Vagina (tissue), 2 donors: ENCODE measurements at places on chromosomes 2 and 18.
A peak's percentile ranks its signal among the peaks of the same experiment; 100 is the strongest.

GRCh38 chr2:62469548-62469947 is 36.4 kb downstream of the TMEM17 start:
- peaks cover 82% of the 10 kb centered on the region for H3K4me1 ChIP-seq
- H3K4me3 ChIP-seq: no peak overlapping the region
- H3K27ac ChIP-seq: no peak overlapping the region
- H3K27me3 ChIP-seq: no peaks in the 10 kb centered on the region
- DNase-seq: no peak
- no peaks in the 10 kb centered on the region for H3K36me3 ChIP-seq

GRCh38 chr2:61141151-61141550 is 20.8 kb upstream of the C2orf74 start:
- H3K4me3 ChIP-seq: no peak overlapping the region
- H3K4me1 ChIP-seq: peaks cover 9% of the 10 kb centered on the region
- no peaks in the 10 kb centered on the region for H3K27me3 ChIP-seq

- H3K27me3 ChIP-seq: no peaks in the 10 kb centered on the region
- H3K4me1 ChIP-seq: no peaks in the 10 kb centered on the region
- no peak for DNase-seq
- no peak overlapping the region for H3K27ac ChIP-seq
- no peaks in the 10 kb centered on the region for H3K36me3 ChIP-seq
These were observed 141.3 kb downstream of the AFF3 start for GRCh38 chr2:100000915-100001707.

- H3K4me3 ChIP-seq: no peak overlapping the region
- H3K27ac ChIP-seq: no peak overlapping the region
- no peaks in the 10 kb centered on the region for H3K27me3 ChIP-seq
- no peak for DNase-seq
These were observed 198.1 kb upstream of the SLC39A10 start for GRCh38 chr2:195458936-195459335.

DNA sequence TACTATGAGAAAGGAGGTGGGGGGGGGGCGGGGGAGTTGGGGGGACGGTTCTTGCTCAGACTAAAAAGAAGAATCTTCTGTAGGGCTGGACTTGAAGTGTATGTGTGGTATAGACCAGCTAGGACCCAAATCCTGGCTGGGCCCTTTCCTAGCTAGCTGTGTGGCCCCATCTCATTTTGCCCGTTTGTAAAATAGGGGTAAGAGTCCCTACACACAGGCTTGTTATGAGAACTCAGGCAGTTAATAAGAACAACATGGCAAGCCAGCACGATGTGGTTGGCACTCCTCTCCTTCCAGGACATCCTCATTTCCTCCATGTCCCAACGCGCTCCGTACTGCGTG is 1.1 kb downstream of the EVA1A start:
- H3K27me3 ChIP-seq: no peaks in the 10 kb centered on the region
- H3K27ac ChIP-seq: peak overlapping the region; percentile 54
- peak overlapping the region; percentile 59 for H3K4me3 ChIP-seq
- H3K4me1 ChIP-seq: peaks cover 18% of the 10 kb centered on the region
- no peak for DNase-seq
- no peaks in the 10 kb centered on the region for H3K36me3 ChIP-seq

DNA sequence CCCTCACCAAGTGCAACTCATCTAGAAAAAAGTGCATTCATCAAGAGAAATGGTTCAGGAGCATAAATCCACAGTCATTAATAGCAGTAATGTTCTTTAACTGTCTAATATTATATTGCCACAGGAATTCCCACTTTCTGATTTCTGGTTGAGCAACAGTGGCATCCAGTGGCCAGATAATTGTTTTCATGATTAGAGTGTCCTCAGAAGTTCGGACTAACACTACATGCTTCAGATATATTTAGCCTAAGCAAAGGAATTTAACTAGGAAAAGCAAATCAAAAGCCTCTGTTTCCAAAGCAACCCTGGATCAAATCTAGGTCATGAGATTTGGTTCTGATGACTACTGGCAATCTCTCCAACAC is 9.8 kb upstream of the ERBB4 start:
- H3K36me3 ChIP-seq: no peaks in the 10 kb centered on the region
- no peaks in the 10 kb centered on the region for H3K4me1 ChIP-seq
- no peak for DNase-seq

- no peaks in the 10 kb centered on the region for H3K4me1 ChIP-seq
- H3K27ac ChIP-seq: no peak overlapping the region
- no peaks in the 10 kb centered on the region for H3K27me3 ChIP-seq
- DNase-seq: no peak
- H3K4me3 ChIP-seq: no peak overlapping the region
- no peaks in the 10 kb centered on the region for H3K36me3 ChIP-seq
These were observed 91.6 kb downstream of the TMX3 start for GRCh38 chr18:68623342-68623741.

DNA sequence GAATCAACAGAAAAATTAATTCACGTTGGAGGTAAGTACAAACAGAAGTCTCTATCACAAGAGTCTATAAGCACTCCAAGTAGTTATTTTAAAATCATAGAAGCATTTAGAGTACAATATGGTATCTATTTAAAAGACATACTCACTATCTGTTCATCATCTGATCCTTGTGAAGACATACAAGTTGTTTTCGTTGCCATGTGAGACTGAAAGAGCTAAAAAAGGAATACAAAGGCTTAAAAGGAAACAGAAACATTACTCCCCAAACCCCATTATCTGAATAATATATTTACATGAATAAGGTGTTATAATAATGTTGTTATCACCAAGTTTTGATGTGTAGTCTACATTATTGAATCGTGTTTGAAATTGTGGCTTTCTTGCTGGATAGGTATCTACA is 20.9 kb downstream of the SEPTIN10 start:
- H3K27ac ChIP-seq: no peak overlapping the region
- H3K4me3 ChIP-seq: no peak overlapping the region
- H3K36me3 ChIP-seq: peaks cover 5% of the 10 kb centered on the region
- DNase-seq: no peak
- H3K4me1 ChIP-seq: peaks cover 11% of the 10 kb centered on the region

- H3K27ac ChIP-seq: no peak overlapping the region
- no peaks in the 10 kb centered on the region for H3K4me1 ChIP-seq
- no peaks in the 10 kb centered on the region for H3K36me3 ChIP-seq
- no peak overlapping the region for H3K4me3 ChIP-seq
- DNase-seq: no peak
- H3K27me3 ChIP-seq: no peaks in the 10 kb centered on the region
These were observed 26.3 kb upstream of the POMC start for GRCh38 chr2:25194576-25195122.

DNA sequence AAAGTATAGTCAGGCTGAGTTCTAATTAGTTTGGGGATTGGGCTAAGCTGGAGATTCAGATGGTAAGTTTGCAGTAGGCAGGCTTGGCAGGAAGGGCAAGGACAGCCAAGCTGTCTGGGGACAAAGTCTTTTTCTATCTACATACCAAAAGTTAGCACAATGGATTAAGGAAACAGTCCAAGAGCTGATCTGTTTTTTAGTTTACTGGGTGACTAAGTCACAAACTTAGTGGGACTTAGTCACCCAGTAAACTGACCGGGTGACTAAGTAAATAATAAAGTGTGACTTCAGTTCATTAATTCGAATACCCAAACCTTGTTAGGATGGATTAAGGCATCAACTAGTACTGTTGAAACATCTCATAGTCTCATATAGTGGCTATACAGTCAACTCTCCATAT is 1386.0 kb upstream of the CELF4 start:
- no peaks in the 10 kb centered on the region for H3K4me1 ChIP-seq
- no peak for DNase-seq
- no peak overlapping the region for H3K27ac ChIP-seq
- no peak overlapping the region for H3K4me3 ChIP-seq
- H3K36me3 ChIP-seq: no peaks in the 10 kb centered on the region

DNA sequence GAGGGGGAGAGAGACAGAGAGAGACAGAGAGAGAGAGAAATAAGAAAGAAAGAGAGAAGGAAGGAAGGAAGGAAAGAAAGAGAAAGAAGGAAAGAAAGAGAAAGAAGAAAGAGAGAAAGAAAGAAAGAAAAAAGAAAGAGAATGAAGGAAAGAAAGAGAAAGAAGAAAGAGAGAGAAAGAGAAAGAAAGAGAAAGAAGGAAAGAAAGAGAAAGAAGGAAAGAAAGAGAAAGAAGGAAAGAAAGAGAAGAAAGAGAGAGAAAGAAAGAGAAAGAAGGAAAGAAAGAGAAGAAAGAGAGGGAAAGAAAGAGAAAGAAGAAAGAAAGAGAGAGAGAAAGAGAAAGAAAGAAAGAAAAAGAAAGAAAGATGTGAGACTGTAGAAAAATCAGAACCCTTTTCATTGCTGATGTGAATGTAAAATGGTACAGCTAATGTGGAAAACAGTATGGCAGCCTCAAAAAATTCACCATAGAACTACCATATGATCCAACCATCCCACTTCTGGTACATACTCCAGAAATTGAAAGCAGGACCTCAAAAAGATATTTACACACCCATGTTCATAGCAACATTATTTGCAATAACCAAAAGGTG is 203.4 kb upstream of the POU3F3 start:
- H3K27me3 ChIP-seq: no peaks in the 10 kb centered on the region
- H3K36me3 ChIP-seq: no peaks in the 10 kb centered on the region
- H3K4me1 ChIP-seq: no peaks in the 10 kb centered on the region
- H3K4me3 ChIP-seq: no peak overlapping the region

- no peaks in the 10 kb centered on the region for H3K36me3 ChIP-seq
- peaks cover 40% of the 10 kb centered on the region for H3K4me1 ChIP-seq
- no peak overlapping the region for H3K4me3 ChIP-seq
- DNase-seq: no peak
- H3K27ac ChIP-seq: no peak overlapping the region
- H3K27me3 ChIP-seq: no peaks in the 10 kb centered on the region
These were observed 111.0 kb upstream of the MGAT5 start for GRCh38 chr2:134142903-134143302.

DNA sequence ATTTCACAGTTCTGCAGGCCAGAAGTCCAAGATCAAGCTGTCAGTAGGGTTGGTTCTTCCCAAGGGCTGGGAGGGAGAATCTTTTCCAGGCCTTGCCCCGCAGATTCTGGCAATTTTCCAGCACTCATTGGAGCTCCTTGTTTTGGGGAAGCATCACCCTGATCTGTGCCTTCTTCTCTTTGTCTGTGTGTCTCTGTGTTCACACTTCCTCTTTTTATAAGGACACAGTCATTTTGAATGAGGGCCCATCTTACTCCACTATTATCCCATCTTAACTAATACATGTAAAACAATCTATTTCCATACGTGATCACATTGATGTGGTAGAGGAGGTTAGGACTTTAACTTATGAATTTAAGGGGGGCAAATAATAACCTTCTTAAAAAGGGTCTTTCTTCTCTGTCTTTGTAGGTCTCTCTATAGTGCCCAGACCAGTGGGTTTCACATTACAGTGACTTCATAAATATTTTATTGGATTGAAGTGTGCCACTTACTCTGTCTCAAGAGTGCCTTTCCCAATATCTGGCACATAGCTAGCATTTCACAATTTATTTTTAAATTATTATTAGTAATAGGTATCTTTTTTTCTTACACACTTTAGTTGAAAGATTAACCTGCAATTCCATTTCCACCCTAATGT is 68.9 kb upstream of the CBLN2 start:
- H3K36me3 ChIP-seq: no peaks in the 10 kb centered on the region
- H3K4me3 ChIP-seq: no peak overlapping the region
- no peak overlapping the region for H3K27ac ChIP-seq
- DNase-seq: no peak
- no peaks in the 10 kb centered on the region for H3K27me3 ChIP-seq

DNA sequence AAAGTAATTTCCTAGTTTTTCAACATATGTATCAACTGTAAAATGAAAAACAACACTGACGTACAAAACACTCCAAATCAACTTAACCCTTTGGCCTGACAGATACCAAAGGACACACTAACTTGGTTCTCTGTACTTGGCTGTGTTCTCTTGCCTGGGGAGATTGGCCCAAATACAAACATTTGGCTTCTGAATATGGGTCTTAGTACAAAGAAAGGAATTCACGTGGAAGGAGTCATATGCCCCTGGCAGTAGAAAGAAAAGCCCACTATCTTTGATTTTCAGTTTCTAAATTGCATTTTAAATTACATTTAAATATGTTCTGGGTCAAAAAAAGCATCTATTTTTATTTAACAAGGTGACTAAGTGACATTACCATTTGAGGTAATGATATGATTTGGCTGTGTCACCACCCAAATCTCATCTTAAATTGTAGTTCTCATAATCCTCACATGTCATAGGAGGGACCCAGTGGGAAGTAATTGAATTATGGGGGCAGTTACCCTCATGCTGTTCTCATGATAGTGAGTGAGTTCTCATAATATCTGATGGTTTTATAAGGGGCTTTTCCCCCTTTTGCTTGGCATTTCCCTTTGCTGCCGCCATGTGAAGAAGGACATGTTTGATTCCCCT is 153.6 kb upstream of the CCDC195 start:
- H3K4me1 ChIP-seq: peaks cover 12% of the 10 kb centered on the region
- no peaks in the 10 kb centered on the region for H3K36me3 ChIP-seq
- no peak for DNase-seq
- H3K27me3 ChIP-seq: no peaks in the 10 kb centered on the region
- H3K4me3 ChIP-seq: no peak overlapping the region
- peak overlapping the region; percentile 4 for H3K27ac ChIP-seq

DNA sequence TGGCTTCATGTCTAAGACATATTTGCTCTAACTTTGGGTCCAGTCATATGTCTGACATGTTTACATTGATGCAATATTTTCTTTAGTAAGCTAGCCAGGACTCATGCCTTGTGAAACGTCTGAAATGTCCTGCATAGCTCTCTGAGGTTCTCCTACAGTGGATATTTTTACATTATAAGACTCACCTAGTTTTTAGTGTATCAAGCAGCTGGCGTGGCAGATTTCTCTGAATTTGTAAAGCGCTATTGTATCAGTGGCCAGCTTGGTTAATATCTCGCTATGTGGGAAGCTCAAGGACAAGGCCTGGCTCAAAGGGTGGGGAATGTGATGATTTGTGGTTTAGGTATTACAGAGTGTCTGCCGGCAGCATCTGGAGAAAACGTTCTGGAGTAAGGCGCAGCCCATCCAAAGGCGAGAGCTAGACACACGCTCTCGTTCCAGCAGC is 164.3 kb downstream of the LTBP1 start:
- no peak overlapping the region for H3K27ac ChIP-seq
- no peak for DNase-seq
- peaks cover 15% of the 10 kb centered on the region for H3K4me1 ChIP-seq
- H3K27me3 ChIP-seq: no peaks in the 10 kb centered on the region

GRCh38 chr2:43737097-43737854 is 36.6 kb upstream of the DYNC2LI1 start:
- no peaks in the 10 kb centered on the region for H3K27me3 ChIP-seq
- H3K36me3 ChIP-seq: peaks cover 7% of the 10 kb centered on the region
- no peak overlapping the region for H3K4me3 ChIP-seq
- no peak overlapping the region for H3K27ac ChIP-seq

GRCh38 chr2:176461098-176461808 is 192.0 kb downstream of the MTX2 start:
- H3K27me3 ChIP-seq: no peaks in the 10 kb centered on the region
- no peak for DNase-seq
- H3K4me1 ChIP-seq: no peaks in the 10 kb centered on the region
- H3K4me3 ChIP-seq: no peak overlapping the region
- H3K36me3 ChIP-seq: no peaks in the 10 kb centered on the region

GRCh38 chr2:39728941-39729351 is 50.1 kb downstream of the THUMPD2 start:
- no peak for DNase-seq
- H3K27me3 ChIP-seq: no peaks in the 10 kb centered on the region
- no peaks in the 10 kb centered on the region for H3K4me1 ChIP-seq
- H3K4me3 ChIP-seq: no peak overlapping the region
- H3K36me3 ChIP-seq: no peaks in the 10 kb centered on the region

- no peak for DNase-seq
- H3K27ac ChIP-seq: no peak overlapping the region
- H3K4me1 ChIP-seq: no peaks in the 10 kb centered on the region
- H3K27me3 ChIP-seq: no peaks in the 10 kb centered on the region
These were observed 166.0 kb upstream of the PIK3C3 start for GRCh38 chr18:41789001-41789400.

- no peak for DNase-seq
- H3K4me1 ChIP-seq: no peaks in the 10 kb centered on the region
- H3K36me3 ChIP-seq: no peaks in the 10 kb centered on the region
- no peaks in the 10 kb centered on the region for H3K27me3 ChIP-seq
- no peak overlapping the region for H3K4me3 ChIP-seq
These were observed 15.6 kb downstream of the COLEC12 start for GRCh38 chr18:484749-485464.
